ENCODE measurements at places on chromosomes 3 and 15. TPM values are rescaled to one million over a fixed set of nuclear protein-coding genes. Genes with fewer than 3 reads are reported as not detected.

DNA sequence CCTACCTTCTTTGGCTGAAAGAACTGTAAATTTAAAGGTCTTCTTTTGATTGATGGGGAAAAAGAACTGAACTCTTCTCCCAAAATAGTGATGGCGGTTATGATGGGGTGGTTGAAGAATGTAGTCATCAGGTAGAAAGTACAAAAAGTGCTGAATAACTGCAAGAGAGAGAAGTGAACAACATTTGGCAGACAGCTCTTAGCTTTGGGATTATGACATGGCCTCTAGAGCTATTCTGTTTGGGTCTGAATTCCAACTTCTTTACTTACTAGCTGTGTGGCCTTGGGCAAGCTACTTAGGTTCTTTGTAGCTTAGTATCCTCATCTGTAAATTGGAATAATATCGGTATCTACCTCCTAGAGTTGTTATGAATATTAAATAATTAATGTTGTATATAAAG lies 91.7 kb downstream of the SPRED1 start:
- ATAC-seq: no peak

Gene PLA2G4F
- total RNA-seq: 34.9 TPM

GRCh38 chr15:98085003-98085639 lies 124.6 kb downstream of the ARRDC4 start:
- ATAC-seq: no peak

GRCh38 chr3:144774897-144775296 lies 803.3 kb downstream of the DIPK2A start:
- ATAC-seq: no peak

DNA sequence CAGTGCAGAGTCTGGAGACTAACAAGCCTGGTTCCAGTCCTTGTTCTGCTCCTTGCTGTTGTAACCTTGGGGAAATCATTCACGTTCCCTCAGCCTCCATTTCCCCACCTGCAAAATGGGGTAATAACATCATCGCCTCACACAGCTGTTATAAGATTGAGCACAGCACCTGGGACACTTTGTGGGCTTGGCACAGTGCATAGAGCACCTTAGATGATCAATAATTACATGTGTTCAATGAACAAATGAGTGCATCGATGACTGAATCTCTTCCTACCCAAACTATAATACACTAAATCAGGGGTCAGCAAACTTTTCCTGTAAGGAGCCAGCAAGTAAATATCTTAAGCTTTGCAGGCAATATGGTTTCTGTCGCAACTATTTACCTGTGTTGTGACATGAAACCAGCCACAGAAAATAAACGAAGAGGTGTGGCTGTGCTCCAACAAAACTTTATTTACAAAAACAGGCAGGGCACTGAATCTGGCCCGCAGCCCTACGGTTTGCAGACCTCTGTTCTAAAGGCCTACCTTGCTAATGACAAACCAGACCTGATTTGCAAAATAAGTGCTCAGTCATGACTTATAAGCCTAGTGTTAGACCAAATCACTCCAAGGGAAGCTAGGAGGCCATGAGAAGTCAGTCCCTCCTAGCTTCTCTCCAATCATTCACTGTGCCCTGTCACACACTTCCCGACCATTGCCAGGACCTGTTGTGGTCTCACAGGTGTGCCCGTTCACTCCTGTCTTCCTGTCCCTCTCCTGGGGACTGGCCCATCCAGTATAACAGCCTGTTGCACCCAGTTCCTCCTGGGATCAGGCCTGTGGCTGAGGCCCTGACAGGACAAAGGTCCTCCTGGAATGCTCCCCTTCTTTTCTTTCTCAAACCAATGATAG lies 149.4 kb upstream of the WNT5A start:
- ATAC-seq: peak; percentile 90

DNA sequence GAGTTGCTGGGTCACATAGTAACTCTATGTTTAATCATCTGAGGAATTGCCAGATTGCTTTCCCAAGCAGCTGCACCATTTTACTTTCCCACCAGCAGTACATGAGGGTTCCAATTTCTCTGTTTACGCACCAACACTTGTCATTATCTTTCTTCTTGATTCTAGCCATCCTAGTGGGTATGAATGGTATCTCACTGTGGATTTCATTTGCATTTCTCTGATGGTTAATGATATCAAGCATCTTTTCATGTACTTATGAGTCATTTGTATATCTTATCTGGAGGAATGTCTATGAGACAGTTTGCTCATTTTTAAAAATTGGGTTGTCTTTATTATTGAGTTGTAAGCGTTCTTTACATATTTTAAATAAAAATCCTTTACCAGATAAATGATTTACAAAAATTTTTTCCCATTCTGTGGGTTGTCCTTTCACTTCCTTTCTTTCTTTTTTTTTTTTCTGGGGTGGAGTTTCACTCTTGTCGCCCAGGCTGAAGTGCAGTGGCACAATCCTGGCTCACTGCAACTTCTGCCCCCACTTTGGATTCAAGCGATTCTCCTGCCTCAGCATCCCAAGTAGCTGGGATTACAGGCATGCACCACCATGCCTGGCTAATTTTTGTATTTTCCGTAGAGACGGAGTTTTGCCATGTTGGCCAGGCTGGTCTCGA lies 8.9 kb upstream of the SGO1 start:
- no peak for ATAC-seq

Gene EIF4G1
- 339 TPM for total RNA-seq

Gene ADAMTS7
- 0.48 TPM for total RNA-seq

- no peak for ATAC-seq
These were observed 10.1 kb downstream of the VPS8 start for GRCh38 chr3:184822081-184822480.

- no peak for ATAC-seq
These were observed 544.5 kb downstream of the MFSD1 start for GRCh38 chr3:159346271-159346903.

- ATAC-seq: no peak
These were observed 28.8 kb upstream of the SHC4 start for GRCh38 chr15:48992545-48992944.

GRCh38 chr15:88376574-88377174 lies 90.5 kb downstream of the MRPL46 start:
- ATAC-seq: no peak

Gene MESP2
- total RNA-seq: 0.40 TPM

Gene STRIT1
- not detected for total RNA-seq

Gene SLC12A8
- total RNA-seq: 7.7 TPM

Gene SPATA12
- not detected for total RNA-seq

DNA sequence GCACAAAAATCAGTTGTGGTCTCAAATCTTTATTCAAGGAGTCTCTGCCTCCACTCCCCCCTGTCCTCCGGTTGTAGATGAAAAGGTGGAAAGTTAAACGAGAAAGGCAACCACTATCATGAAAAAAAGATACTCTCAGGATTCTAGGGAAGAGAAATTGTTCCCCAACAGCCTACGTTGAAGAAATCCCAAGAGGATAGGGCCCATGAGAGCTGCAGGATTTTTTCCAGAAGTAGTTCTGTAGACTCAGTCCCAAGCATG lies 14.3 kb downstream of the ZIC1 start:
- ATAC-seq: no peak

DNA sequence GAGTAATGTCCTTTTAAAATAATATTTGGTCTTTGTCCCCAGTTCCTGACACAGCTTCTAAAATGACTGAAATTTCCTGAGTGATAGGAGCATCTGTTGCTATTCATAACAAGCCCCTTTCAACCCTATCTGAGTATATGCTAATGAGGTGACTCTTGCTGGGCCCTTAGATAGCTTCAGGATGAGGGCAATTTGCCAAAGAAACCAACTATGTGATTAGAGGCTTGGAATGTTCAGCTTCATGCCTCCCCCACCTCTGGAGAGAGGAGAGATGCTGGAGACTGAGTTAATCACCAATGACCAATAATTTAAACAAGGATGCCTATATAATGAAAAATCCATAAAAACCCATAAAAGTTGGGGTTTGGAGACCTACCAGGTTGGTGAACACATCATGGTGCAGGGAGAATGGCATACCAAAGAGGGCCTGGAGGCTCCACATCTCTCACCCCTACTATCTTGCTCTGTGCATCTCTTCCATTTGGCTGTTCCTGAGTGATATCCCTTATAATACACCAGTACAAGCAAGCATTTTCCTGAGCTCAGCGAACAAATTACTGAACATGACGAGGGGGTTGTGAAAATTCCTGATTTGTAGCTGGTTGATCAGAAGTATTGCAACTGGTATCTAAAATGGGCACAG lies 189.2 kb downstream of the ECT2 start:
- ATAC-seq: no peak

Gene ZNF774
- 2.4 TPM for total RNA-seq

DNA sequence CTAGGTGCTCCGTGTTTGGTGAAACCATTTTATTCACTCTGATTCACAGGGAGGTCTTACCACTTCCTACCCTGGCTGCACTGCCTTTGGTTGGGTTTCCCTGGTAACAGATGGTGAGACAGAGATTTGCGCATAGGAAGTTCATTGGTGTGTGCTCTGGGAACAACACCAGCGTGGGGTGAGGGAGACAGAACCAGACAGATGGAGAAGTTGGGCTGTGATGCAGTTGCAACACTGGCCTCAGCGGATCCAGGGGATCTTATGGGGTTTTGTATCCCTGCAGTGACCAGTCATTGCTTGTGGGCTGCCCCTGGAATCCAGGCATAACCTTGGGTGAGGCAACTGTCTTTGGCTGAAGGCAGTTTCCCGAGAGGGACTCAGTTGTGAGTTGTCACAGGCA lies 12.5 kb upstream of the IL16 start:
- no peak for ATAC-seq

DNA sequence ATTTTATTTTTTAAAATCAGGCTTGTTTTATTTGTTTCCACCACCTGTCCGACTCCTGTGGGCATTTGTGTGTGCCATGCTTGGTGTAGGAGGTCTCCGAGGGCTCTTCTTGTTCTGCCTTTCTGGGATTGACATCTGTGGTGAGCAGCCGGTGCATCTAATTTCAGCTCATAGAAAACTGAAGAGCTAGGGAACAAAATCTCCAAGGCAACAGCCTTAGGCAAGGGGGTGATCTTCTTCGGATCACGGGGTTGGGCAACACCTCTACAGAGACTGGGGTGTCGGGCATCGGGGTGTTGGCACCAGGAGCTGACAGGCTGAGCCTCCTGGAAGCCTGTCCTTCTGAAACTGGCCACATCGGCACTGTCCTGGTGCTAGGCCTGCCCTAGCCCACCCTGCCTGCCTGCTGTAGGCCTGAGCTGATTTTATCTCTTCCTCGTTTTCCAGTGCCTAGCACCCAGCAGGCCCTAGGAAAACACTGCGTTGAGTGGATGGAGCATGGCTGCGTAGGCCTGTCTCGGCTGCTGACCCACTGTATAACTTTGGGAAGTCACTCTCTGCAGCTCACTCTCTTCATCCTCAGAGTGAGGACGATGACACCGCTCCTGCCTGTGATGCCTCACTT lies 10.3 kb downstream of the CHCHD6 start:
- ATAC-seq: no peak
